Body of pancreas (tissue), 4 donors: ENCODE measurements at places on chromosomes 4 and X.

DNA sequence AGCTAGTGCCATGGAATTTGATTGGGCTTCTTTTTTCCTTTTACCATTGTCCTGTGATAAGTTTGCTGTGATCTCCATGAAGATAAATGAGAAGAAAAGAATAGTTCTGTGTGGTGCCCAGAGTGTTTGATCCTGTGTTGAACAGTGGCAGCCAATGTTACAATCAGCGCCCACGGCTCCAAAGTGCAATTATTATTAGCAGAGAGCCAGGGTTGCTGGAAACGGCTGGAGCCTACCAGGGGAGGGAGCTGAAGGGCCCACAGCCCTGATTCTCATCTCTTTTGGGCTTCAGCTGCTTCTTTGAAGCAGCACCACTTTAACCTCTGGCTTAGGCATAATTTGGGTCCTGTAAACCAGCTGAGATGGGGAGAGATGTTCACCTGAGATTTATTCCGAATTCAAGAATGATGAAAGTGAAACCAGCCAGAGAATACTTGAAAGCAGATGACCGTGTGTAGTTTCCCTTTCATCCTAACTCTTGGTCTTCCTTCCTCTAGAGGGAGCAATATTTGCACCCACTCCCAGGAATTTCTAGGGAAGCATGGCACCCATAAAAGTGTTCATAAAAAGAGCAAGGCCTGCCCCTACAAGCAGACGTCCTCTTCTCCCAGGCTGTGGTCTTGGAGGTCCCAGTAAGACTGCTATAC lies 298.3 kb downstream of the EVC2 start:
- DNase-seq: no peak

DNA sequence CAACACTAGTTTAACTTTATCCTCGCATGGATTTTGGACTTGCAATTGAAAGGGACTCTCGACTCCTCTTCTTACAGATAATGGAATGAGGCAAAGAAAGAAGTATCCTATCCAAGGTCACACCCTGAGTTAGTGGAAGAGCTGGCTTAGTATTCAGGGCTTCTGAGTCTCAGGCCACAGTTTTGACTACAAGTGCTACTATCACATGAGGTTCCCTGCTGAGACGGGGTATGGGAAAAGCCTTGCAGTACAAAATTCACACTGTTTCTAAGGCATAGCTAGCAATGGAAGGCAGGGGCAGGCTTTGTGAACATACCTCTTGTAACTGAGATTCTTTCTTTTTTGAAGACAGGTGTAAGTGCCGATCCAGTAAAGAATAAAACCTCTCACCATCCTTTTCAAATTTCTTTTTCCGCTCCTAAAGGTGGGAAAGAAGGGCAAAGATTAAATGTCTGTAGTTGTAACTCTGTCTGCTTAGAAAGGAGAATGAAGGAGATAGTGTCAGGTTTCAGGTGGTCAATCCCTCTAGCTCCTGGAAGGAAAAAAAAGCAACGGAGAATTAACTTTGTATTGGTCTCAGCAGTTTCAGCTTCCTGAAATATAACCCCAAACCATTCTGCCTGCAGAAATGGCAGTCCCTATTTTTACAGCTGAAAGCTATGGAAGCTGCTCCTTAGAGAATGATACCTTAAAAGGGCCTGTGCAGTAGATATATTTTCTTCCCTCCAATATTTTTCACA lies 199.0 kb downstream of the OPHN1 start:
- DNase-seq: no peak

DNA sequence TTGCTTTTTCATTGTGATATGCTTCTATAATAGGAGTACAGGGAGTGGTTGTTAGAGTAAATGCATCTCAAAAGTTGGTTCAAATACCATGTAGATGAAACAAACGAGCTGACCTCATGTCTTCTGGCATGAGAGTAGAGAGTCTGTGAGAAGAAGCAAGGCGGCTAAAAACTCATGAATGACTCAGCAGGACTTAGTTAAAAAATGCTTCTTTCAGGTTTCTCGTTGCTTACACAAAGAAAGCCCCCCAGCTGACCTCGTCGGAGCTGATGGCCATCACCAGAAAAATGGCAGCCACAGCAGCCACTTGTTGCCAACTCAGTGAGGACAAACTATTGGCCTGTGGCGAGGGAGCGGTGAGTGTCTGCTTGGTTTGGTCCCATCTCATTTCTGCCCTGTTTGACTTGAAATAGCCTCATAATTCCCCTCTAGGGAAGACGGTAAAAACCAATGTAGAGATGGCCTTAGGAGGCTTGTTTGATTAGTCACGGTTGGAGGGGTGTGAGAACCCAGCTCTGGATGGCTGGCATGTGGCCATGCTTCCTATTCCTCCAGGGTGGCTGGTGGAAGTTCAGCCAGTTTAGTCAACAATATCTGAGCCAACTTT lies 14.5 kb downstream of the AFP start:
- peak; percentile 24 for DNase-seq

- DNase-seq: no peak
These were observed 138.6 kb upstream of the APOOL start for GRCh38 chrX:84865113-84865512.

- no peak for DNase-seq
These were observed 85.3 kb upstream of the GPR101 start for GRCh38 chrX:137119049-137119448.

DNA sequence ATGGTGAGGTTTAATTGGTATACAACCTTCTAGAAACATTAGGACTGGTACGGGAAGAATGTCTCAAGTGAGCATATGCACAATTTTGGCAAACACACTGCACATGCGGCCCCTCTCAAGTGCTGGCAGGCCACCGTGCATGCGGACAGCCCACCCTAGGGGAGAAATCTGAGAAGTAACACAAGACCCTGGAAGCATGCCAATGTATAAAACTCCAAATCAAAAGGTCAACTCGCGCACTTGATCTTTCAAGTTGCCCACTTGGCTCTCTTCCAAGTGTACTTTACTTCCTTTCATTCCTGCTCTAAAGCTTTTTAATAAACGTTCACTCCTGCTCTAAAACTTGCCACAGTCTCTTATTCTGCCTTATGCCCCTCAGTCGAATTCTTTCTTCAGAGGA lies 488.3 kb downstream of the CFAP47 start:
- DNase-seq: peak; percentile 5

GRCh38 chrX:76155786-76156185 lies 17.1 kb upstream of the PBDC1 start:
- no peak for DNase-seq

GRCh38 chrX:123739474-123739873 lies 6.6 kb upstream of the THOC2 start:
- no peak for DNase-seq

- peak; percentile 84 for DNase-seq
These were observed 24.8 kb upstream of the TMSB4X start for GRCh38 chrX:12949927-12950656.

GRCh38 chr4:94540476-94540875 lies 88.7 kb downstream of the PDLIM5 start:
- no peak for DNase-seq

DNA sequence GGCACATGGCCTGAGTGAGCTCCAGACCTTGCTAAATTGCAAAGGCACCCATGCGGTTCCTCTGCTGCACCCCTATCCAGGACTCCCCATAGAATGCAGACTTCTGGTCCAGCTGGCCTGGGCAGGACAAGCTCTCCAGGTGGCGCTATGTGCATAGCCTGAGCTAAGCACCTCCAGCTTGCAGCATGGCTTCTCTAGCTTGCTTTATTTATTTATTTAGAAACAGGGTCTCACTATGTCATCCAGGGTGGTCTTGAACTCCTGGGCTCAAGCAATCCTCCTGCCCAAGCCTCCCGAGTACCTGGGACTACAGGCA lies 5.5 kb upstream of the WFS1 start:
- no peak for DNase-seq

- DNase-seq: no peak
These were observed 56.9 kb downstream of the CPLX1 start for GRCh38 chr4:768995-769394.

GRCh38 chr4:169682372-169683047 lies 62.1 kb downstream of the CLCN3 start:
- DNase-seq: no peak

- no peak for DNase-seq
These were observed 74.6 kb upstream of the FAAH2 start for GRCh38 chrX:57211906-57212305.

GRCh38 chr4:18405054-18405453 lies 383.5 kb upstream of the LCORL start:
- no peak for DNase-seq

DNA sequence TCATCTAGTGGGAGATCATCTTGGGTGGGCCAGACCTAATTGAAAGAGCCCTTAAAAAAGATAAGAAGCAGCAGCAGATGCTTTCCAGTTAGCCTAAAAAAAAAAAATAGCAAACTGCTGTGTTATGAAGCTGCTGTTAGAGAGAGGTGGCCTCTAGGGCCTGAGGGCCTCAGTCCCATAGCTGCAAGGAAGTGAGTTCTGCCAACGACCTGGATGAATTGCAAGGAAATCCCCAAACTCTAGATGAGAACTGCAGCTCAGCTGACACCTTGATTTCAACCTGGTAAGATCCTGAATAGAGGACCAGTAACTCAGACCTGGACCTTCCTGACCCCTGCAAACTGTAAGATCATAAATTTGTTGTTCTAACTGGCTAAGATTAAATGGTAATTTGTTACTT lies 275.2 kb downstream of the TENM3 start:
- DNase-seq: no peak

DNA sequence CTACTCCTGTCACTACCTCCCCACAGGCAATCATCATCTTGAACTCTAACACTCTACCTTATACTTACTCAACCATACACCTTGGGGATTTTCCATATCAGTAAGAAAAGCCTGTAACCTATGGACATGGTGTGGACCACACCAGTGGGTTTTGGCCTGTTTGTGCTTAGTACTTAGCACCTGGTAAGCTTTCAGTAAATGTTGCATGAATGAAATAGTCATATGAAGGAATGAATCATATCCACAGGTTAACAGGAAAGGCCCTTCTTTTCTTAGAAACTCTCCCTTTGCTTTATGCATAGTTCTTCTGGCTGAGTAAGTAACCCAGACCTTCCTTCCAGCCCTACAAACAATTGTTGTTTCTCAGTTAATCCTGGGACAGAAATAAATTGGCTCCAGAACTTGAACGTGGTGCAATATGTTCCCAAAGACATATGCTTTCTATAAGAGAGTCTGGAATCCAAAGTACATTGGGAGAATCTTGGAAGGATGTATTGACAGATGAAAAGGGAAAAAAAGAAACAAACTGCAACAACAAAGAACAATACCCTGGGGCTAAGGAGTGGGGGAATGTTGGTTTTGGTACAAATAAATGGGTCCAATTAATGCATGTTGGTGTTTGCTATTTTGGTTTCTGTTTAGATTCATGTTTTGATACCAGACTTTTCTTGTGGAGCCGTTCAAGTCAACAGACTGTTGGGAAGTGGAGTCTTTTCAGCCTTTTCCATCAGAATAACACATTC lies 27.8 kb downstream of the RASL11B start:
- DNase-seq: no peak

GRCh38 chr4:110372485-110372884 lies 103.5 kb upstream of the ENPEP start:
- DNase-seq: no peak

DNA sequence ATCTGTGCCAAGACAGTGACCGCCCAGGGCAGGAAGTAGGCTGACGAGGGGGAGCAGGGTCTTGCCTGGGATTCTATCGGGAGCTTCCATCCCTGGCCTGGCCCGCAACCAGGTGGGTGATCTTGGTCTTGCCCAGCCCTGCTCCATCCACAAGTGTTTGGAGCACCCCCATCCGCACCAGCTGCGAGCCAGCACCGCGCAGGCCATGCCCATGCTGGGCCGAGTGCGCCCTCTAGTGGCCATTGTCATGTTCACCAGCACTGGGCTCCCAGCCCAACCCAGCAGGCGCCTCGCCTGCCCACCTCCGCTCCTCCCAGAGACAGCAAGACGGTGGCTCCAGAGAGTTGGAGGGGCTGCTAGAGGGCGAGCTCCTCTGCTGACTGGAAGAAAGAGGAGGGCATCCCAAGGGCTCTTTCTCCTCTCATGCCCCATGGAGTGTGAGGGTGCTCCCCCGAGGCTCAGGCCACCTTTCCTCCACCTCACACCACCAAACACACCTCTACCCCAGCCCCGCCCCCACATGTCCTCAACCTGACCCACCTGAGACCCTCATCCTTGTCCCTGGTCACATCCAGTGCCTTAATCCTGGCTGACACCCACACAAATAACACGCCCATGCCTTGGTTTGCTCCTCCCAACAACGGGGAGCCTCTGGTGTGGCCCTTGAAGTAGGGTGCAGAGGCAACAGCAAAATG lies 9.8 kb upstream of the ATP2B3 start:
- DNase-seq: peak; percentile 78

GRCh38 chrX:105533951-105534350 lies 288.4 kb upstream of the NRK start:
- no peak for DNase-seq
